H9 (cell line): ENCODE measurements at places on chromosomes 7 and 10.

GRCh38 chr10:29669149-29669548, 34.4 kb upstream of the SVIL start:
- DNase-seq, result no peak

GRCh38 chr7:24576171-24577025, 3.1 kb downstream of the PALS2 start:
- DNase-seq, result peak; percentile 34

- DNase-seq, result no peak
Observed at GRCh38 chr10:58268454-58268945, 462 bp upstream of the CISD1 start.

GRCh38 chr7:92836489-92836999, at the start of gene CDK6:
TSS of gene CDK6 (minus strand) at chr7:92836573. CDS start at chr7:92833323, 3,250 bp downstream.
- peak; percentile 67 for DNase-seq

GRCh38 chr10:11225935-11226334, 208.3 kb downstream of the CELF2 start:
- no peak for DNase-seq

DNA sequence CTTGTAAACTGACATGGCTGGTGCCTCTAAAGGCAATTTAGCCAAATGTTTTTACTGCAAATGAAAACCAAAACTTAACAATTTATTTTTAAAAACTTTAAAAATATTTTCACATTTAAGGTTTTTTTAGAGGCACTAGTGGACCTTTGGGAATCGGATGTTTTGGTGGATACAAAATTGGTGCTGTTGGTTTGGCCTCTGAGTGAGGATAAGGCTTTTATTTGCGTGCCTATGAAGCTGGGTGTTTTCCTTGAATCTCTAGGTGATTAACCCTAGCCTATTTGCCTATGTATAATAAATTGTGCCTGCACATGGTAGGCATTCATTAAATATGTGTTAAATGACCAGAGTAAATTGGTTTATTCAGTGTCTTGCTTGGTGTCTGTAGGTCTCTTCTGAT, 2.9 kb upstream of the SGCE start:
- no peak for DNase-seq

GRCh38 chr7:55548295-55548731, 24.0 kb downstream of the VOPP1 start:
- no peak for DNase-seq

- DNase-seq, result no peak
Observed at GRCh38 chr7:116697761-116698160, 25.8 kb downstream of the MET start.

- DNase-seq, result no peak
Observed at GRCh38 chr7:129569811-129570215, 41.7 kb upstream of the NRF1 start.

DNA sequence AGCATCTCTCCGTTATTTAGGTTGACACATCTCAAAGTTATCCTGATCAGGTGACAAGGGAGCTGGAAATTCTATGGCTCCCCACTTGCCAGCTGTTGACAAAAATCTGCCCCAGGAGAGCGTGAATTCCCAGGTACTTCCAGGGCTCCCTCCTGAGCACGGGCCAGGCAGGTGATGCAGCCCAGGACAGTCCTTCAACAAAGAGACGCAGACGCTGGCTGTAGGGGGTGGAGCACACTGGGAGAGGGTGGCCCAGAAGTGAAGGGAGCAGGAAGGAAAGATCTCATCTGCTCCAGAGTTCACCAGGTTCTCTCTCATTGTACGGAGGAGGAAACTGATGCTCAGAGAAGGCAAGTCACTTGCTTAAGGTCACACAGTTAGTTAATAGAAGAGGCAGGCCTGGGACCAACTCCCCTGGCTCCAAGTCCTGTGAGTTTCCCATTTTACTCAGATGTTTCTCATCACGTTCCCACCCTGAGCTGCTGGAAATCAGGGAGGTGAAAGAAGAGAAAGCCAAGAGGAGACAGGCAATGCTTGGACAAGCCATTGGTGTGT, 41.0 kb upstream of the CHST3 start:
- no peak for DNase-seq

GRCh38 chr7:3430588-3430987, 129.5 kb downstream of the SDK1 start:
- peak; percentile 80 for DNase-seq

DNA sequence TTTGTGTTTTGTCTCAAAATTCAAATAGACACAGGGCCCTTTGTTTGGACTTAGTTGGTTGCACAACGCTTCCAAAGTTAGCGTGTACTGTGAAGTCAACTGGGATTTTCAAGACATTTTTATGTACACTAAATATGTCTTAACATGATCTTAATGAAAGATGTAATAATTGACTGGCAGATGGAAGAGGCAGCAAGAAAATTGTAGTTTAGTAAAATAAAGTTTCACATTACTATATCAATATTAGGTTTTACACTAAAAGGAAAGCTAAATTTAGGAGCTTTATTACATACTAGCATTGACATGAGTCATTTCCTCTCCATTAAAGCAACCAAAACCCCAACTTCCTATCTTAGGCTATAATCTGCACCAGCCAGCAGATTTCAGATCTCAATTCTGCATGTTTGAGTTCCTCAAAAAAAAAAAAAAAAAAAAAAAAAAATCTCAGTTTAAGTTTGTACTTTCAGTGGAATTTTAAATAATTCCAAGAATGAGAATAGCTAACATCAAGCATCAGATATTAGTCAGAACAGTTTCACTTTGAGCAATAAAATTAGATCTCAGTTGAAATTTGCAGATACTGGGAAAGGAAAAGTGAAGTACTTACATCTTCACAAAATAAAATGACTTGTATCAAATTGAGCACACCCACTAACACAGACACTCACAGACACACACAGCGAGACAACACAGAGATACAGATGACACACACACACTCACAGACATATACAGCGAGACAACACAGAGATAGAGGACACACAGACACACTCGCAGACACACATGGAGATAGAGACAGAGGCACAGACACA, 346.6 kb upstream of the KLF6 start:
- no peak for DNase-seq

GRCh38 chr10:62234077-62234605, 34.5 kb downstream of the RTKN2 start:
- DNase-seq, result no peak

- DNase-seq, result no peak
Observed at GRCh38 chr7:150751702-150752101, 14.5 kb downstream of the GIMAP5 start.
